ENCODE measurements at places on chromosomes 11 and 22.

DNA sequence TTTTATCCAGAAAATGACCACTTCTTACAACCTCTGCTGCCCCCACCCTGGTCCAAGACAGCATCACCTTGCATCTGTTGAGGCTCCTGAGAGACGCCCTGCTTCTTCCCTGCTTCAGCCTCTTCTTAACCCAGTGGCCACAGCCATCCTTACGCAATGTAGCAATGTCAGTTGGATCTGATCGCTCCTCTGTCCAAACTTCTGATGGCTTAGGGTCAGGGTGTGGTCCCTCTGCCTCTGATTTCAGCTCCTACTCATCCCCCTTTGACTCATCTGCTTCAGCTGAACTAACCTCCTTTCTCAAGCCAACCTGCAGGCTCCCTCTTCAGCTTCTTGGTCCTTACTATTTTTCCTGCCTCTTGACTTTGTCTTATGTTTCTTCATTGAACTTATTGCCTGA is 280.8 kb downstream of the KIRREL3 start:
- no peak for DNase-seq

GRCh38 chr11:45041596-45041995 is 90.9 kb upstream of the TP53I11 start:
- no peak for DNase-seq

DNA sequence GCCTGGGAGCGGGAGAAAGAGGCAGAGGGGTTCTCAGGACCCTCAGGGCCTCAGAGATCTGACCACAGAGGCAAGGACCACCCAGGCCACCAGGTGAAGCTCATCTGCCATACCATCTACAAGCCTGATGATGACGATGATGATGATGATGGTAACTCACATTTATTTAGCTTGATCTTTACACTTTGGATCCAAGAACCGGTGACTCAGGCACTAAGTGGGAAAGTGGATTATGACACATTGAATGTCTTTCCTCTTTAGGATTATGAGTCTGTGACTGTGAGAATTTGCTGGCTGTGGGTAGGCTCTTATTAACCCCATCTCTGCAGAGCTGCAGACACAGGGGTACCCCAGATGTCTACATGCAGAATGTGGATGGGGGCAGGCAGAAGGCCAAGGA is 110.3 kb downstream of the DSCAML1 start:
- no peak for DNase-seq

DNA sequence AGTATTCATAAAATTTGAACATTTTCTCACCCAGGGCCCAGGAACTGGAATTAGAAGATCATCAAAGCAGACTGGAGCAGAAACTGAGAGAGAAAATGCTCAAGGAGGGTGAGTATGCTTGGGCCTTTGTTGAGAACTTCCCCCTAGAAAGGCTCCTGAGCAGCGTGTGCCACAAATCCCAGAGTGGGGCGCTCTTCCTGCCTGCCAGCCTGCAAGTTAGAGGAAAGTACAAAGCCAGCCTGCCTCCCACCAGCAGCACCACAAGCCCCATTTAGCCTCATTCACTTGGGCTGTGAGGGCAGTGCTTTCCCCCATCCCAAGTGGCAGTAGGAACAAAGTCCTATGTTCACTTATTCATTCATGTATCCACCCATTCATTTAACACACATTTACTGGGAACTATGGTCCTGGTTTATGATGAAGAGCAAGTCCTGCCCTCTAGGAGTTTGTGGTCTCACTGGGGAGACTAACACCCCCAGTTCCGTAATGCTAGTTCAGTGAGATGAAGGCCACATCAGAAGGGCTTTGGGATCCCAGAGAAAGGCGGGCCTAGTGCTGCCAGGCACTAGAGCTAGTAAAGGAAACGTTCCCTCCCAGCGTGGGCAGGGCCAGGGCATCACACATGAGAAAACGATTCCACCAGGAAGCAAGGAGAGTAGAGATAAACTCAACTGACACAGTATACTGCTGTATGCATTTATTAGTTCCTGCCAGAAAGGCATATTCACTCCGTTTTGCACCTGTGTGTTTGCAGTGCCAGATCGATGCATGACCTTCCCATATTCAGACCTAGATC is 22.4 kb upstream of the PARVA start:
- DNase-seq = no peak

- no peak for DNase-seq
These were observed 564 bp upstream of the ANO1 start for GRCh38 chr11:70077411-70078094.

DNA sequence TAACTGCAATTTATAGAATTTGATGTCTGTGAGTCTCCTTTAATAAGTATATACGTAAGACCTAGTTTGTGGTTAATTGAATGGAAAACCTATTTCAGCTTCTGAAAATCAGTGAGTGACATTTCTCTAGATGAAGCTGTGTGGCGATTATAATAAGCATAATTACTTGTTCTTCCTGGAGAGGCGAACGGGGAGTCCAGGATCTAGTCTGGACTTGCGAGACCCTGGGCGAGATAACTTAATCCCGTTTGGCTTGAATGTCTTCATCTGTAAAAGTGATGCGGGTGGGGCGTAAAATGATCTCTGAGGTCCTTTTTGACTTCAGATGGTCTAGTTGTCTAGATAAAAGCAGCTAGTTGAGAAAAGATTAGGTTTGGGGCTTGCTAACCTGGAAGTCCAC is 1.1 kb downstream of the PRRG4 start:
- no peak for DNase-seq

GRCh38 chr22:32987081-32987631 is 71.0 kb downstream of the SYN3 start:
- no peak for DNase-seq

- DNase-seq = no peak
These were observed 404.6 kb downstream of the OPCML start for GRCh38 chr11:133127741-133128140.

GRCh38 chr22:50061824-50062355 is 3.8 kb upstream of the TTLL8 start:
- DNase-seq = no peak

GRCh38 chr22:43630451-43630850 is 181.7 kb downstream of the EFCAB6 start:
- DNase-seq = no peak

DNA sequence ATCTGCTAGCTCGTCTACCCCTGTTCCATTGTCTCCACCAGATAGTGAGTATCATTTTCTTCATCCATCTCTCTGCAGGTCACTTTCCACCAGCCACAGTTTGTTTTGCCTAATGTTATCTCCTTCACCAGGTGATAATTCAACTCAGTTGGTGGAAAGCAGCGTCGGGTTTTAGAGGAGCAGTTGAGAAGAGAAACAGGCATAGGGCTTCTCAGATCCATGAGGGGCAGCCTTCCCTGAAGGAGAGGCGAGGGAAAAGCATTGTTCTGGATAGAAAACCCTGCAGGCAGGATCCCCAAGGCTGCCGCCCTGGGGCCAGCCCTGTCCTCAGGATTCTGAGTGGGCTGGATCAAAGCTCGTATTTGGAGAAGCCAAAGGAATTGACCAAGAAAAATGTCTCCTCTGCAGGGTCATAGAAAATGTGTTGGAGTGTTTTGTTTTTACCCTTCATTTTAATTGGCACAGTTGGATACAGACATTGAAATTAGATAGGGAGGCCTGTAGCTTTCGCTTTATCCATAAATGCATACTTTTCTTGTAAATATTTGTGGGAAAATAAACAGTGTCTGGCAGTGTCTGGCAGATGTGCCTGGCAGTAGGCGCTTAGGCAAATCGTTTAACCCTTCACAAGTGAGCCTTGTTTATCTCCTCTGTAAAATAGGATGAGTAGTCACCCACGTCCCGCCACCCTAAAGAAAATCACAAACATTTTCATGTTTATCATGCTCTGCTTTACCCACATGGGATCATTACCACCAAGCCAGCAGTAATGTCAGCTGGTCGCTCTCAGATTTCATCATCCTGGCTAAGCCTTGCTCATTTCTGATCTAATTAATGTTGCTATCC is 73.4 kb upstream of the TTC12 start:
- DNase-seq = no peak

DNA sequence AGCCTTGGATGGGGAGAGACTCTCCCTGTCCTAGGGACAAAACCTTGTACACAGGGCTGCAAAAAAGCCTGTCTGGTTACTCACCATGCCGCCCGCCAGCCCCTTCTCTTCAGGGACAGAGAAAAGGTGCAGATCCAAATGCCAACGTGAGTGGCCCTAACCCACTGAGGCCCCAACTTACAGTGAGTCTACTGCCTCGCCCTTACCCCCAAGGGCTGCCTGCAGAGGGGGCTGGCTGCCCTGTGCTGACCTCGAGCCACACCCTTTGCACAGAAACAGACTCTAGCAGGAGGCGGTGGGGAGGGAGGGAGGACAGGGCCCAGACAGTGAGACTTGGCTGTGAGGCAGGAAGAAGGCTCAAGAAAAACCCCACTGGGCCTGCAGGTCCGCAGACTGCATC is 13.6 kb upstream of the CHST1 start:
- DNase-seq = no peak

DNA sequence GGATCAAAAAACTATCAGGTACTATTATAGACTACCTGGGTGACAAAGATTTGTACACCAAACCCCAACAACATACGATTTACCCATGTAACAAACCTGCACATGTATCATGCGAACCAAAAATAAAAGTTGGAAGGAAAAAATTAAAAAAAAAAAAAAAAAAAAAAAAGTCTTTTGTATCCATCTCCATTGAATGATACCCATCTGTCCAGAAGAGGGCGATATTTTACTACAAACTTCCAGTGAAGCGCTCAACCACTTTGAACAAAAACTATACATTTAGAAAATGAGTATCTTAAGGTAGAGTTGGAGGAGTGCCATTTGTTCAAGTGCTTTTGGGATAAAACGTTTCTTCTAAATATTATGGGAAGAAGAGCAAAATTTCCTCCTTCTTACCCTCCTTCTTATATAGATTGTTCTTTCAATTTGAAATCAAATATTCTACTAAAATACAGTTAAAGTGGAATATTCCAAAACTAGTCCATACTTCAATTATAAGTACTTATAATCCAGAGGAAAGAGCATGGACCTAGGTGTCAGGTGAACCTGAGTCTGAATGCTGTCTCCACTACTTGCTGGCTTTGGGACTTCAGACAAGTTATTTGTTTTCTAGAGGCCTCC is 23.3 kb downstream of the ARL14EP start:
- no peak for DNase-seq

- no peak for DNase-seq
These were observed 56.9 kb upstream of the ARFGAP3 start for GRCh38 chr22:42913874-42914510.

GRCh38 chr11:117481885-117482284 is 154.2 kb downstream of the CEP164 start:
- DNase-seq = no peak

DNA sequence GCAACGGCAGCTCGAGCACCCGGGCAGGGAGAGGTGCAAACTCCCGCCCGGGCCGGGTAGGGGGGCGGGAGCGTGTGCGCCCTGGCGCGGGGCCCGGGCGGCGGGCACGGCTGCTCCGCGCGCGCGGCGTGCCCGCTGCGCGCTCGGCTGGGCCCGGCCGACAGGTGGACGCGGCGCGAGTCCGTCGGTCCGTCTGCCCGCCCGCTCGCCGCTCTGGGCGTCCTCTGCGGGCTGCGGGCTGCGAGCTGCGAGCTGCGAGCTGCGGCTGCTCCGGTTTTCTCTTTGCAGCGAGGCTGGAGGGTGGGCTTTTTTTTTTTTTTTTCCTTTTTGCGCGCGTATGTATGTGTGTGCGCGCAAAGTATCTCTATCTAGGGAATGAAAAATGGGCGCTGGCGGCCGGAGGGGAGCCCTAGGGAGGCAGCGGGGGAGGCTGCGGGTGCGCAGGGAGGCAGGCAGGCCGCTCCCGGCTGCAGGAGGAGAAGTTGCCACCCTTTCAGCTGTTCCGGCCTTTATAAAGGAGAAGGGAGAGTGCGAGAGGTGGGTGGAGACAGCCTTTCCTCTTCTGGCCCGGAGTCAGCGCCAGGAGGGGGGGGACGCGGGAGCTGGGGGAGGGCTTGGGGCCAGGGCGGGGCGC is at the start of gene PDGFB:
TSS of gene PDGFB (minus strand) at position 487 of the 634 bp plus-strand sequence. CDS start 1,019 bp downstream, outside the sequence.
- DNase-seq = peak; percentile 35

GRCh38 chr22:20651286-20651685 is 122.6 kb upstream of the SERPIND1 start:
- DNase-seq = no peak

DNA sequence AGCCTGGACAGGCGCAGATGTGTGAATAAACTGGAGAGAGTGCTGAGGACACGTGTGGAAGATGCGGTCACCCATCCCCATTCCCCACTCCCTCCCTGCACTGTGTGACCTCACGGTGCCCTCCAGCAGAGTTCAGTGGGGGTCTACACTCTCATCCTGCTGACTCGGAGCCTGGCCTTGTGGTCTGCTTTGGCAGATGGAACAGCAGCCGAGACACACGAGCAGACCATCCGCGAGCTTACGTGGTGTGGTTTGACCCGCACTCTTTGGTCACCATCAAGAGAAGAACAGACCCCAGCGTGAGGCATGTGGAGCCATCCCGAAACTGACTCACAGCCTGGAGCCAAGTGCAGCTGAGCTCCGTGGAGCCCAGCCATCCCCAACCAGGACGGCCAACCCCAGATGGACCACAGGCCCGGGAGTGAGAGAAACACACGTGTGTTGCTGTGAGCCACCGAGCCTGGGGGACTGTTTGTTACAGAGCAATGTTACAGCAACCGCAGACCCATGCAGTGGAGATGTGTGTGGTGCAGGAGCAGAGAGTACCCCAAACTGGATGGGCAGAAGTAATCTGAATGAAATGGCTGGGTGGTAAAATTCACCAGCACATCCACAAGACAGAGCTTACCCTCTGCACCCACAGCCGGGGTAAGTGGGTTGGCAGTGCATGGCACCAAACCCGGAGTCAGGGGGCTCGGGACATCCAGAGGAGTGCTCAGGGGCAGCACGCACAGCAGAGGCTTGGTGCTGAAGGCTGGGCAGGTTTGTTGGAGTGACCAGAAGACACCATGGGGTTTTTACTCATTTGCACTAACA is 90.7 kb downstream of the RTL6 start:
- no peak for DNase-seq

DNA sequence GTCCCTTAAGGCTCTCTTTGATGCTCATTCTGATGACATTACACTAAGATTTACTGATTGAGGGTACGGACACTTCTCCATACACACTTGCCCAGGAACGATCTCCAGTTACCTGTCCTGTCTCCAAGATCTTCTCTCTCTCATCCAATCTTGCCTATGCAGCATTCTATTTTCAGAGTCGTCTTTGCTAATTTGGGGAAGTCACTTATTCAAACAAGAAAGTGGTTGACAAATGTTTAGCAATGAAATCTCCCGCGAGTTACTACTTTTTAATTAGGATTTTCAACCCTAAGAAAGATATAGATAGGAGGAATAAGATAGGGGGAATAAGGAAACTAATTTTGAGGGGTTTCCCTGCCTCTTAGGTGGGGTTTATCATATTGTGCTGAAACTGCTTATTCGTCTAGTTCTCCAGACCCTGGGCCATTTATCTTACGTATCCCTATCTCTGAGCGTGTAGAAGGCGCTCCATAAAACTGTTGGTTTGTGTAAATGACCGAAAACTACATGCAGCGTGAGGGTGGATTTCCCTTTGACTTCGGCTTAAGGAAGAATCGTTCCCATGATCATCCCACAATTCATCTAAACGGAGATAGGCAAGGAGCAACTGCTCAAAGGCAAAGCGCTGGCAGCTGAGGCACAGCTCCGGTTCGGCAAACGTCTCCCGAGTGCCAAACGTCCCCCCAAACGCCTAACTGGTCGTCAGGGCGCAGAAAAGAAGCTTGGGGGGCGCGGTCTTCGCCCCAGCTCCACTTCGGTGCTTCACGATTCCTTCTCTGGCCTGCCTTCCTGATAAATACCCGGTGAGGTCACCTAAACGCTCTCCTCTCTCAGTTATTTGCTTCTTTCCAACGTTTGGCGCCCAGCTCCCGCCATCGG is 804 bp downstream of the APIP start:
- DNase-seq = no peak

All from tibial nerve (tissue), 4 donors.